ENCODE measurements at places on chromosomes 7 and 10.
A peak's percentile ranks its signal among the peaks of the same experiment; 100 is the strongest.

DNA sequence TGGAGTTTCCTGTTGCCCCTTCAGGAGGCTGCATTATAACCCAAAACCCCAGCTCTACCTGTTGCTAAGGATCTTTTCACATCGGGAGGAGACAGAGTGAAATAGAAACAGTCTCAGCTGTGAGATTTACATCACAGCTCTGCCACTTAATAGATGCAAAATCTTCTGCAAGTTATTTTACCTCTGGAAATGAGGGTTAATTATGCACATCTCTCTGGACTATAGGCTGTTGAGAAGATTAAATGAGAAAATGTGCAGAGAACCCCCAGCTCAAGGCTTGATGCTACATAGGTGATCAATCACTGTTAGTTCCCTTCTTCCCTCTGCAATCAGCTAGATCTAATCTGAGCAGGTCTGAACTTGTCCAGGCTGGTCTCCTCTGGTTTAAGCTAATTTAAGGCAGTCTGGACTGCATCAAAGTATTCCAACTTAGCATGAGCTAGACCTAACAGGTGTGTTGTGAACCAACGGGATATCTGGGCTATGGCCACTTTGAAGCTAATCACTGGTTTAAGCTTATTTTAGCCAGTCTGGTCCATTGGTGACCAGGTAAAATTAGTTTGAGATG lies 8.9 kb upstream of the LRRC18 start:
- no peak for DNase-seq

DNA sequence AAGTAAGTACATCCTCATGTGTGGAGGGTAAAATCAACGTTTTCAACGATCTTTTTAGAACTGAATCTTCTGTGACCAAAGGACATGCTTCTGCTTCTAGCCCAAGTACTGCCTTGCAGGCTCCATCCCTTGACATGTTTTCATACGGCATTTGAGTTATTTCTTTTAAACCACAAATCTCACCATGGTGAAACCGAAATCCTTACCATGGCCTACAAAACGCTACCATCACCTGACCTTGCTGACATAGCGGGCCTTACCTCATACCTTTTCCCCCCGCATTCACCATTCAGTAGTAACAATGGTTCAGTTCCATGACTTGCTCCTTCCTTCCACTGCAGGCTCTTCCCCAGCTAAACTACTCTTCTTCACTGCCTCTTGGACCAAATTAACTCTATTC lies 3.5 kb downstream of the RNF216 start:
- no peak for DNase-seq

GRCh38 chr10:101354328-101355071 lies 535 bp downstream of the BTRC start:
- DNase-seq = peak; percentile 49

- DNase-seq = no peak
Observed at GRCh38 chr7:87512906-87513305, 37.4 kb upstream of the ABCB4 start.

DNA sequence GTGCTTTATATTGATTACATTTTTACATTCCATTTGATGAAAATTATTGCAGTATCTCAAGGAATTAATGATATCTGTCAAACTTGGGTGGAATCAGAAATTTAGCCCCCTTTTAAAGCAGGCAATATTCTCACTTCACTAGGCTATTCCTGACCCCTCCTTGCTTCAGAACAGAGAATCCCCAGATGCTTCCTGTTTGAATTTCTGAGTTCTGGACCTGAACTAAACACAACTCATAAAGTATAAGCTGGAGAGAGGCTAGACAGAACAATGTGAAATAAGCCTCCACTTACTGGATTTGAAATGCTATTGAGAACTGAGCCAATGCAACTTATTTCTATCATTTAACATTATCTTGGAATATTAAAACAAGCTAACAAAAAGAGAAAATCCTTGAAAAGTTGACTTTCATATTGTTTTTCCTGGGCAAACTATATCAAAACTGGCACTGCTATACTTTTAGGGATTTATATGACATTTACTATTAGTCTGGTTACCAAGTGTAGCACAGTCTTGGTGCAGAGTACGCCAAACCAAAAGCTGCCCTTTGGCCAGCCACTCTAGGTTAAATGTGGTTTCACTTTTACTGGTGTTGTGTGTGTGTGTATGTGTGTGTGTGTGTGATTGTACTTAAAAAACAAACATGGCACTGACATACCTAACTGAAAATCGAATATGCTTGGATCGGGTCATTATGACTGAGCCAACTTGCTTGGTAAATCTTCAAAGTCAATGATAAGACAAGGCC lies 19.0 kb upstream of the AGMO start:
- no peak for DNase-seq

DNA sequence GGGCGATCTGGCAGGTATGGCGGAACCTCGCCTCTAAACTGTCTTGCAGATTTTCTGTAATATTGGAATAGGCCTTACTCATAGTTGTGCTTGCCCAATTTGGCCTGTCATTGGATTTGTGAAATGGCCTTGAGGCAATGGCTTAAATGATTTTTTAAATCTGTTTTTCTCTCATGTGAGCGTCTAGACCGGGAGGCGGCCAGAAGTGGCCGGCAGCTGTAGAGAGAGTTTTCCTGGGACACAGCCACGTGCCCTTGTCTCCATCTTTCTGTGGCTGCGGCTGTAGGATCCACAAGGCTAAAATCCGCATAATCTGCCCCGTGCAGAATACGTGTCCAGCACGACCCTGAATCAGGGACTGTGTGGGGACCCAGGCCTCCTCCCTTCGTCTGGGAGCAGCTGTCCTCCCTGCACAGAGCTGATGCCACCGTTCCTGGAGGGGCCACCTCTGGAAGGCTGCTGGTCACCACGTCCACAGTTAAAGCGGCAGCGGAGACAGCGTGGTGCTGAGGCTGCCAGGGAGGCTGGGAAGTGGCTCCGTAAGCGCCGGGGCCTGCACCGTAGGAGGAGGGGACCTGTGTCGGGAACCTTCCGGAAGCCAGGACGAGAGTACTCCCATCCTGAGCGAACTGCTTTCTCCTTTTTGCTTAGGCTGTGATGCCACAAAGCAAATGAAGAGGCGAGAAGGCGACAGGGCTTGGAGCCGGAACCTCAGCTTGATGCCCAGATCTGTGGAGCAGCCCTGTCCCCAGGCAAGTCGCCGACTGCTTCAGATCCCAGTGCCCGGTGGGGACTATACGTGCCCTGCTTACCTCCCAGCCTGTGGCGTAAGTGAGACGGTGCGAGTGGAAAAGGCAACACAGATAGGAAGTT lies 99.8 kb downstream of the DYNC2I1 start:
- DNase-seq = no peak

- no peak for DNase-seq
Observed at GRCh38 chr10:102856758-102857424, 2.8 kb downstream of the BORCS7 start.

- no peak for DNase-seq
Observed at GRCh38 chr7:50400114-50400513, 50.0 kb downstream of the FIGNL1 start.

- no peak for DNase-seq
Observed at GRCh38 chr10:24465891-24466818, 257.2 kb downstream of the KIAA1217 start.

- peak; percentile 45 for DNase-seq
Observed at GRCh38 chr10:18312374-18313139, 172.3 kb downstream of the CACNB2 start.

GRCh38 chr7:156554488-156554887 lies 86.1 kb upstream of the RNF32 start:
- no peak for DNase-seq

- DNase-seq = peak; percentile 55
Observed at GRCh38 chr7:104978460-104978859, 35.5 kb upstream of the KMT2E start.

- no peak for DNase-seq
Observed at GRCh38 chr10:132884691-132885271, 57.6 kb downstream of the CFAP46 start.
